Activated T-cell treated with anti-CD3 and anti-CD28 coated beads, Interleukin-2, amount 50 U/mL, for 1 hour (primary cell): ENCODE measurements at places on chromosomes 4 and X.

DNA sequence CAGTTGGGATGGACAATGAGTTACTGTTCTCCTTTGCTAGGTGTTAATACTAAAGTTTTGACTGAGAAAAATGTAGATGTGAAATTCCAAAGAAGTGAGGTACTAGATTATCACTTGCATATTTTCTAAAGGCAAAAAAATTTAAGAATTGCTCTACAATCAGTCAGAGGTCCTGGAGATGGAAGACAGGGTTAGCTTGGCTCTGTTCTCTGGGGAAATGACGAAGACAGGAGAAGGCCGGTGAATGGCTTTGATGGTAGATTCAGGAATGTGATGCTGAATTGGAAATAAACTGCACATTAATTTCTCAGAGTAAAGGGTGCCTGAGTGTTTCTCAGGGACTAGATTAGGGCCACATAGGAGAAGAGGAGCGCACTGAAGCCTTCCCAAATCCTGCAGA, 214.0 kb upstream of the LEF1 start:
- no peak for DNase-seq

DNA sequence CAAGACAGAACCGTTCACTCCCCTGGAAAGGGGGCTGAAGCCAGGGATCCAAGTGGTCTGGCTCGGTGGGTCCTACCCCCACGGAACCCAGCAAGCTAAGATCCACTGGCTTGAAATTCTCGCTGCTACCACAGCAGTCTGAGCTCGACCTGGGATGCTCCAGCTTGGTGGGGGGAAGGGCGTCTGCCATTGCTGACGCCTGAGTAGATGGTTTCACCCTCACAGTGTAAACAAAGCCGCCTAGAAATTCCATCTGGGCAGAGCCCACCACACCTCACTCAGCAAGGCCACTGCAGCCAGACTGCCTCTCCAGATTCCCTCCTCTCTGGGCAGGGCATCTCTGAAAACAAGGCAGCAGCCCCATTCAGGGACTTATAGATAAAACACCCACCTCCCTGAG, 13.4 kb upstream of the PBDC1 start:
- DNase-seq: no peak

DNA sequence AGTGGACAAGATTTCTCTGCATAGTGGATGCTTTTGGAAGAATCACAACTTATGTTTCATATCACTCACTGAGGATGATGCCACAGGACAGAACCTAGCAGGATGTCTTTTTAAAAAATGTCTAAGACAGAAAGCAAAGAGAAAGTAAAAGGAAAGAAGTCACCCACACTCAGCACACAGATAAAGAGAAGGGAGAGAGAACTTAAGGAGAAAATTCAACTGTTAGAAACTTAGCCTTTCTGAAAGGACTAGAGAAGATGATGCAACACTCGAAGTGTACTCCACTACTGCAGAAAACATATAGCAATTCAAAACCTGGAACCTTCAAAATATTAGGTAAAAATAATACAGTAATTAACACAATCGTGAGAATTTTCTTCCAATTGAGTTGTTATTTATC, 52.8 kb upstream of the STK26 start:
- DNase-seq: no peak

DNA sequence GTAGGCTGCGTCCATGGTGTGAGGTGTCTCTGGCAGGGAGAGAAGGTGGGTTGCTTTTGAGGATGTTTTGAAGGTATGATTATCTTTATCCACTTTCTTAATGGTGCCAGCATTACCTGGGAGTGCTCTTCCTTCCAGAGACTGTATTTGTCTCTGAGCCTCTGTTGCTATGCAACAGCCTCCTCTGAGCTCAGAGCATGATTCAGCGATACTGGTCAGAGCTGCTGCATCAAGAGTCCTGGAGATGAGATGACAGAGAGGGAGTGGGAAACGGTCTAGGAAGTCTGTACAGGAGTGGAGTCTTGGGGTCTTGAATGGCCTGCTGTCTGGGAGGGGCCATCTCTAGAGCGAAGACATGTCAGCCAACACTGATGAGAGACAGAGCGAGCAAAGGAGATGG, 104.4 kb upstream of the RAB40AL start:
- no peak for DNase-seq

DNA sequence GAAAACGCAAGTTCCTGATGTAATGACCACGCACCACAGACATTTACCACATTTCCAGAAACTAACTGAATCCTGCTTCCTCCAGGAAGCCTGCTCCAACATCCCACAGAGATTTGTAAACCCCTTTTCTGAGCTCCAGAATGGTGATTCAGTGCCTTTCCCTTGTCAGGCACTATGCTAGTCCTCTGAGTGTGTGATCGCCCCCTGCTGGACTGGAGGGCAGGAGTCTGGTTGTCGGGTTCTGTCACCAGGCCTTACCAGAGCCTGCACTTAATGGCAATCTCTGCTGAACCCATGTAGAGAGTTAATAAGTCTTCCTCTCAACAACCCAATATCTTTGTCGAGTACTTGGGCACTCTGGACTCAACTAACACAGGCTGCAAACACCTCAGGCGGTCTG, 14.5 kb upstream of the KDM5C start:
- peak; percentile 69 for DNase-seq

DNA sequence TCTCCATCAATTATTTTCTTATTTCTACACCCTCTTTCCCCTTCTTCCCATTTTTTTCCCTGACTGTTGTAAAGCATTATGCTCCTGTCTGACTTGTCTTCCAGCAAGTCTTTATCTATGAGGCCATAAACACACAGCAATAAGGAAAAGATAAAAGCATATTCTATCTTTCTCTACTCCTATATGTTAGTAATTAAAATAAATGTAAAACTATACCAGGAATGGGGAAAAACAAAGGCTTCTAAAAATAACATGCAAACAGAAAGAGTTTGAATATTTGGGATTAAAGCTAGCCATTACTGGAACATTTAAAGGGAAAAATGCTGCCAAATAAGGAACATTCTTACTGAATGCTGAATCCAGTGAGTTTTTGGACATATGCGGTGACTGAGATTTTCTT, 471.7 kb upstream of the HS3ST1 start:
- DNase-seq: no peak

- DNase-seq: no peak
Observed at GRCh38 chr4:152677117-152677516, 2.7 kb downstream of the TMEM154 start.

- DNase-seq: no peak
Observed at GRCh38 chr4:85459736-85460135, 15.2 kb upstream of the ARHGAP24 start.

DNA sequence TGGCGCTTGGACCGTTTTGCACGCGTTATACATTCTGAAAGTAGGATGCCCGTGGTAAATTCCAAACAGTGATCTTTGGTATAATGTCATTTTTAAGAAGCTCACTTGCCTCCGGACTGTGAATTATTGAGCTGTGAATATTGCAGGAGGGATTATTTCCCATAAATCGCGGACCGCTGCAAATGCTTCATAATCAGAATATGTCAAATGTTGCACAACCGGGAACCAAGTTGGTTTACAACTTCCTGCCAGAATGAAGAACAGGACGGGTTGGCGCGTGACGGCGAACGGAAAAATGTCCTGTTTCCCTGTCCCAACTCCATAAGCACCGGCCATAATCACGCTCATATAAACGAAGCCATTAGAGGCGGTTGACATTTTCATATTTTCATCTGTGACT, 67.6 kb downstream of the SHOX start:
- DNase-seq: no peak

DNA sequence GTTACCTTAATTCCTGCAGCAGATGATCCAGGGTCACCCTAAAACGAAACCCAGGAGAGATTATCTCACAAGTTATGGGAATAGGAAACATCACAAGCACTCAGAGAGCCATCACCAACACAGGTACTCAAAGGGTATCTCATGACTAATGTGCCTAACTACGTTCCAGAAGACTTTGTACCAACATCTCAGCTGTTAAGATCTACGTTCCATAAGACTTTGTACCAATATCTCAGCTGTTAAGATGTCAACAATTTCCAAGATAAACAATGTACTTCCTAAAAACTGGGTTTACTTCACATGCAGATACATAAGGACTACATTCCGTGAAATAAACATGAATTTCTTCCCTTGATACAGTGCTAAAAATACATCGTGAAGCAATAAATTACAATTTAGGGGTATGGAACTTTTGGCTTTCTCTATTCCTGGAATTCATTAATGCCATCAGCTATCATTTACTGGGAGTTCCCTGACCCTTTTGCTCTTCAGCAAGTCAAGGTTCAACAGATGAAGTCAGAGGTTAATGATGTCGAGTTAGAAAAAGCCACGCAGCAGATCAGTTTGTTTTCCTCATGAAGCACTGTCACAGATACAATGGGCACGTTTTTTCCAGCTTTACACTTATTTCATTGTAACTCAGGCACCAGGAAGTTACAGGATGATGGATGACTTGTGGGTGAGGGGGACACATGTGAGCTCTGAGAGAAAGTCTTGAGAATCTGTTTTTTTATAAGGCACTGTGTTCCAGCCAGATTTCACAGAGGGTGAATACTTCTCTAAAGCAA, 127.0 kb upstream of the ETNPPL start:
- DNase-seq: no peak

- DNase-seq: no peak
Observed at GRCh38 chr4:187193141-187193540, 469.5 kb upstream of the FAT1 start.

DNA sequence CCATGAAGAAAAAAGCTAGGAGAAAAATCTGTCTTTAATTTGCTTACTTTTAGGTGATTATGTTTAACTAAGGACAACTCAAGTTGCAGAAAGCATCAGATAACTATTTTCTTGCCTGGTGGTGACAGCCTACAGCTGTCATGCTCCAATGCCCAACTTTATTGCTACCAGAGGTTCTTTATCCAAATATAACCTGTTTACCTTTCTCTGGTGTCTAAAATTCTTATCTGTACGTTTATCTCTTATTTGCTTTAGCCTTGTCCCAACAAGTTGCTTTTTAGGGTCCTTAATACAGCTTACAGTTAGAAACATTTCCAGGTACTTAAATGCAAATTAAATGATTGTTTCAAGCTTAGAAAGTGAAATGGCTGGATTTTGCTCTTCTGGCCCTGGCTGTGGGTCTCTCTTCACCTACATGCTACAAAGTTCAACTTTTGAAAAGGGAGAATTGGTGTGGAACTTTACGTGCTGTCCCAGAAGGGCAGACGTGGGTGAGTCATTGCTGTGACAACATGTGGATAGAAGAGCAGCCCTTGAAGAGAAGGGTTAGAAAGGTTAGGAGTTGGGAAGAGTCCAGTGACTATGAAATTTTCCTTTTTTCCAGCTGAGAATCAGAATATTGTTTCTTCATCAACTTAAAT, 60.7 kb downstream of the HPGD start:
- DNase-seq: no peak

DNA sequence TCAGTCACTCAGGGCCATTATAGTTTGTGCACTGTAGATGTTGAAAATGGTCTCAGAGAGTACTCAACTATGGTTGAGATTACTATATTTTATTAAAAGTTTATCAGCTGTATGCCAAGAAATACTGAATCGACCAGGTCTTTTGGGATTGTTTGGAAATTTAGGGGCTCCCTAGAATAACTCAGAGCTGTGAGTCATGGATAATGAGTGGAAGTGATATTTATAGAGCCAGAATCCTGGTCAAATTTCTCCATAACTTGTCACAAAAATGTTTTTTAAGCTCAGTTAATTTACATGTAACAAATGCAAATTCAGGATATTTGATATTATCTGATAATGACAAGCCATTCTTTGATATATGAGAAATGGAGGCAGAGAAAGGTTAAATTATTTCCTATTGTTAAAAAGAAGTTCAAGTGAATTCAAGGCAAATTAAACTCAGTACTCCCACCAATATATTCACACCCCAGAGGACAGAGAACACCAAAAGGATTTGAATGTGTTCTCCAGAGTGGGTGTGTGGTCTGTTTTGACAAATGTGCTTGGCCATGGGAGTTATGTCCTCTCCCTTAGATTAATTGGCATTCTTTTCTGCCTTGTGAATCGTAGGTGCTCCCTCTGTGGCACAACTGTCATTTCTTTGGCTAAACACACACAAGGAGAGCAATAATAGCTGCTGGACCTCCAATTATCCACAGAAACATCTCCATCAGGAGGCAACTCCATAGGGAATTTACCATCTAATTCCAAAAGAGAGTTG, 37.7 kb downstream of the ARHGAP24 start:
- DNase-seq: no peak

DNA sequence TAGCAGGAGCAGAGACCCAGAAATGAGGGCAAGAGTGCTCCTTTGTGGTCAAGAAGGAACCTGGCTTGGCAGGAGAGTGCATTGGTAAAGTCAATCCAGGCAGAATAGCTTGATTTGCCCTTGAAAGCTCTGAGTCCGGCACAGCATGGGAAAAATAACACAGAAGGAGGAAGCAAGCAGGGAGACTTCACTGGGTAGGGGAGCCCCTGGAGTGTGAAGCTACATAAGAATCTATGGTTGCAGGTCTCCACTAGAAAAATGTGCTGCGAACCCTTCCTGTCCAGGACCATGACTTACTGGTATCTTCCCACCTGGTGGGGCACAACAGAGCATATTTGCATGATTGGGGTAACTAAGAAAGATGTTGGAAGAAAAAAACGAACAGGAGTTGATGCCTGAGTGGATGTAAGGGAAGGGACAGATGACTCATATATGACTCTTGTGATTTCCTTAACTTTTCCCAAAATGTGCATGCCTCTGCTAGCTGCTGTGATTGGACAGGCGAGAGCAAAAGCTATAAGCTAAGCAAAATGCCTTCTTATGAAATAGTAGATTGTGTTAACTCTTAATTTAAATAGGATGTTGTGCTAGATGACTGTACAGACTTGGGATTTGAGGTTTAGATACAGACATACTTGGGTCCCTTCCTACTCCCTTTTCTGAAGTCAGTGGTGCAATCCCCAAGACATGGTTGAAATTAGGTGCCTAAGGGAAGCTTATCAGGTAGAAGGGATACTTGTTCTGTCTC, 3.3 kb downstream of the IL13RA1 start:
- DNase-seq: no peak

GRCh38 chr4:114087596-114088230, 108.3 kb upstream of the ARSJ start:
- no peak for DNase-seq

DNA sequence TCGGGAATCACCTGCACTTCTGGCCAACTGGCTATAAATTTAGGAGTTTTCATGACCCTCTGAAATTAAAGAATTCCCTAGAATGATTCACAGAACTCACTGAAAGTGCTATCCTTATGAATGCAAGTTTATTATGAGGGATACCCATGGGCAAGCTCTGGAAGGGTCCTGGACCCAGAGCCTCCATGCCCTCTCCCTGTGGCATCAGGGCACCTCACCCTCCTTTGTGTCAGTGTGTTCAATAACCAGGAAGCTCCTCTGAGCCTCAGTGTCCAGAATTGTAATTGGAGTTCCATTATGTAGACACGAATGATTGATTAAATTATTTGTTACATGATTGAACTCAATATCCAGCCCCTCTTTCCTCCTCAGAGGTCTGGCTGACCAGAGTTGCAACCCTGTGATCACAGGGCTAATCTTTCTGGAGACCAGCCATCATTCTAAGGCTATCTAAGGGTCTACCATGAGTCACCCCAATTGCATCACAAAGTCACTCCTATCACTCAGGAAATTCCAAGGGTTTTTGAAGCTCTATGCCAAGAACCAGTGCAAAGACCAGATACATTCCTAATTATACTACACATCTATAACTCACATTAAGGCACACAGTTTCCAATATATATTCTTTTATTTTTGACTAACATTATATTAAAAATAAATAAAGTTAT, 8.9 kb downstream of the ANXA3 start:
- no peak for DNase-seq

GRCh38 chrX:139484591-139484990, 45.9 kb upstream of the F9 start:
- no peak for DNase-seq
